Activated CD4-positive, alpha-beta memory T cell treated with anti-CD3 and anti-CD28 coated beads, Interleukin-2, amount 10 ng/mL, durations not matched to agents 7 days and 5 days (primary cell): ENCODE measurements at places on chromosomes 2 and 18.
A peak's percentile ranks its signal among the peaks of the same experiment; 100 is the strongest.

DNA sequence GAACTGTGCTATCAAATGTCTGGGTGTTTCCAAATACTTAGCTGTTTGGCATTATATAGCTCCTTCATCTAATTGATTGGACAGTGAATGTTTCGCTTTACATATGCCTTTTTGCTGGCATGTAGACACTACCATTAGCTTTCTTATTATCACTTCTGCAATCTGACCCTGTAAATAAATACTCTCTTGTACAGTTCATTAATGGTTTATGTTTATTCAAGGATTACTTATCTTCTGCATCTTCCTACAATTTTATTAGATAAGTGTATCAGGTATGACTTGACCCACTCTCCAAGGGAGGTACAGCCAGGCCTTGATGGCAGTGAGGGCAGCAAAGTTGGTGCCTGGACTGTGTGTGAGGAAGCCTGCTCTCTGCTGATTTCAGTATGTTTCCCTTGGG is 614.1 kb upstream of the SETBP1 start:
- DNase-seq: no peak

DNA sequence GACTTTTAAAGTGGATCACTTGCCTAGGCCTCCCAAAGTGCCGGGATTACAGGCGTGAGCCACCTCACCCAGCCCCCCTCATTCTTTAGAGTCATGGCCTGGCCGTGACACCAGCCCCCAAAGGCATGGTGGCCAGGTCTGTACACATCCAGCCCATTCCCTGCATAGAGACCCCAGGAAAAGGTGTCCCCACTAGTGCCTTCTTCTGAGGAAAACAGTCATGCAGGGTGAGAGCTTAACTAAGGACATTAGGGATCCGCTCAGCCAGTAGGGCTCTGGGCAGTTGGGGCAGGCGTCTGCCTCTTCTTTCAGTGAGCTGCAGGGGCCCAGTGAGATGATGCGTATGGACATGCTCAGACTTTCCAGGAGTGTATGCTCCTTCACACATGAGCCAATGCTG is 5.7 kb upstream of the AMER3 start:
- no peak for DNase-seq

DNA sequence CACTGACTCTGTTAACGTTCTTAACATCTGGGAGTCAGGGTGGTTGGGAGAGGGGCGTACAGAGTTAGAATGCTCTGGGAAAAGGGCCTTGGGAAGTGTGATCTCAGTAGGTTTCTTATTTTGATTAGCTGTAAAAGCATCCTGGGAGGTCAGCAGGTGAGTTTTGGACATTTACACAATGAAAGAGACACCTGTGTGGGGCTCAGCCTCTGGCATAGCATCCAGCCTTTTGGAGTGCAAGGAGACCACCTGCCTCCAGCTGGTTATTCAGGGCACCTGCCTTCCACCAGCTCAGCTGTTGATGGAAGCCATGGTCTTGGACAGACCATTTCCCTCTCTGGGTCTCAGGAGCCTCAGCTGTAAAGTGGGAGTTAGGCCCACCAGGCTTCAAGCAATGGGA is 49.7 kb downstream of the ACAA2 start:
- no peak for DNase-seq

DNA sequence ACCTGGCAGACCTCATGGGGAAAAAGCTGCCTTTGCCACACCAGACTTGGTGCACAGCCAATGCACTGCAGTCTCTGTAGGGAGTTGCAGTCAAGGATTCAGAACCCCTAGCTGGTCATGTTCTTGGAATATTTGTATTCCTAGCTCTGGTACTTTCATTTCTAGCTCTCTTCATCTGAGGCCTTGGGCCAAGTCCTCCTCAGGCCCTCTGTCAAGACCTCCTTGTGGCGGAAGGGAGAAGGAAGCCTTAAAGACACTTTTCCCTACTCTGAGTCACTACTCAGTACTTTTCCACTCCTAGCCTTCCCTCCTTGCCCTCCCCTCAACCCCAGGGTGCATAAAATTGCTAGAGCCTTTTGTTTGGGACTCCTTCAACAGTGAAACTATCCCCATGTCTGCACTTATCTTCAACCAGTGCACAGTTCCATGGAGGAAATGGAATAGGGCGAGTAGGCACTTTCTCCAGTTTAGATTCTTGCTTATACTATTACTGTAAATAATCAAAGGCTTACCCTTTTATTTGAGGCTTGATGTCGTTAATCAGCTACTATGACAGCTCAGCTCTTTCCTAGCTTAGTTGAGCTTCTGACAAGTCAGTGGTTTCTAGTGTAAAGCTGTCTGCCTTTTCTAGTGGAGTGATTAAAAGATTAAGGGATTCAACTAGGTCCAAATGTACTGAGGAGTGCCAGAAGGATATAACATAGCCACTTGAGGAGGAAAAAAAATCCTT is 15.8 kb downstream of the M1AP start:
- no peak for DNase-seq

- DNase-seq: no peak
Observed at GRCh38 chr2:136247204-136247950, 129.4 kb upstream of the CXCR4 start.

DNA sequence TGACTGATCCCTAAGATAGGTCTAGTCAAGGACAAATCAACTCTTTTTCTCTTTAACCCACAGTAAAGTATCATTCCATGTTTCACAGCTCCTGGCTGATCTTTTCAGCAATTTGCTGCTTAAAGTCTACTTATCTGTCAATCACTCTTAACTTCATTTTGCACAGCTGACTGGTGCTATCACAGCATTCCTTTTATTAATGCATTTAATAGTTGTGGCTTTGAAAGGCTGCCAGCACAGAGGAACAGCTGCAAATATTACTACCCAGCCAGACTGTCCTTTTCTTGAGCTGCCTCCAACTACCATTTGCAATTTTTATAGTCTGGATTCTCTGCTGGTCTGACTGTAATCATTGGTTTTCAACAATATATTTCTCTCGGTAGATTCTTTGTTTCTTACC is 303.5 kb downstream of the STK39 start:
- no peak for DNase-seq

GRCh38 chr2:218663901-218664300 is 4.4 kb downstream of the BCS1L start:
- no peak for DNase-seq

DNA sequence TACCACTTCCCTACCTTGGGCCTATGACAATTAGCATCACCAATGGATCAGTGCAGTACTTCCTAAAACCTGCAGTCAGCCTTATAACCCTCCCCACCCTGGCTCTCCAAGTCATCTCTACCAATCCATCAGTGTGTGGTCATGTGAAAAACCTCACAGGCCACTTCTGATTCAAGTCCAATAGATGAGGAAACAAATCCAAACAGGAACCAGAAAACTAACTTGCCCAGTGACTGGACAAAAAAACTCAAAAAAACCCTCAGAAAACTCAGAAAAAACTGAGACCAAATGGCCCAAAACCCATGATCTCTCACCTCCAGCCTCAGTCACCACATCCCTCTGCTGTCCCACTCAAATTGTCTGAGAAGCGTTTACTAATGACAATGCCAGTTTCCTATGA is 43.3 kb downstream of the TGFA start:
- DNase-seq: no peak

- DNase-seq: no peak
Observed at GRCh38 chr2:149421791-149422190, 91.4 kb downstream of the LYPD6 start.

GRCh38 chr18:25455646-25456045 is 103.7 kb upstream of the ZNF521 start:
- DNase-seq: no peak

DNA sequence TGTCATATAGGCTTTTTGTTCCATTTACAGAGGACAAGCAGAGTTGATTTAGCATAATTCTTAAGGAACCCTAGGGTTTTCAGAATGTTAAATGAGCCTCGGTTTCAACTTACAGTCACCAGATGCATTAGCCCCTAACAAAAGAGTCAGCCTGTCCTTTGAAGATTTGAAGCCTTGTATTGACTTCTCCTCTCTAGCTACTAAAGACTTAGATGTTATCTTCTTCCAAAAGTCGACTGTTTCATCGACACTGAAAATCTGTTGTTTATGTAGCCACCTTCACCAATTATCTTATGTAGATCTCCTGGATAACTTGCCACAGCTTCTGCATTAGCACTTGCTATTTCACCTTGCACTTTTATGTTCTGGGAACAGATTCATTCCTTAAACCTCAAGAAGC is 31.6 kb upstream of the SOX11 start:
- no peak for DNase-seq

- DNase-seq: no peak
Observed at GRCh38 chr2:23760736-23761135, 166.2 kb downstream of the ATAD2B start.

GRCh38 chr2:126668254-126668653 is 12.3 kb downstream of the GYPC start:
- no peak for DNase-seq

DNA sequence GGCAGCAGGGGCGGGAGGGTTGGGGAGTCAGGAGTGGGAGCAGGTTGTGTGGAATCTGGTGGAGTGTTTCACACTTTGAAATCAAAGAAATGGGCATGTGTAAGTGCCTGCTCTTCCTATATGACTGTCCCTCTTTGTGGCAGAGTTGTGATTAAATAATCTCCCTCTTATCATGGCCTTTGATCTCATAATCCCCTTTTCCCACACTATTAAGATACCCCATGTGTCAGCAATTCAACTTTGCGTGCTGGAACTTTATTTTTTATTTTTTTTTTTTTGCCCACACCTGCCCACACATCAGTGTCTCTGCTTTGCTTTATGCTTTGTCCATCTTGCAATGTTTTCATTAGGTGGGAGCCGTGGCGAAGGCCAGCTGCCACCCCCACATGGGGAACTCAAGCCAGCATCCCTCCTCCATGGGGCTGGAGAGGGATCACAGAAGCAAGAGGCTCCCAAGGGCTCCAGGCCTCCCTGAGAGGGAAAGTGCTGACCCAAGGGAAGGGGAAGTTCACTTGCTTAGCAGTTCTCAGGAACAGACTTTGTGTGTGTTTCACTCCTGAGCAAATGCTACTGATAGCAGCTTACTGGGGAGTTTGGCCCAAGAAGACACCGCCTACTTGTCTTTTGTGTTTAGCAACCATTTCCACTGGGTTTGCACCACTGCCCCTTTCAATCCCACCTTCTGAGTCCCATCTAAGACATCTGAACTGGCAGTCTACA is 243.4 kb downstream of the BCL11A start:
- DNase-seq: no peak

GRCh38 chr2:62309465-62310091 is 113.7 kb downstream of the B3GNT2 start:
- DNase-seq: peak; percentile 32

DNA sequence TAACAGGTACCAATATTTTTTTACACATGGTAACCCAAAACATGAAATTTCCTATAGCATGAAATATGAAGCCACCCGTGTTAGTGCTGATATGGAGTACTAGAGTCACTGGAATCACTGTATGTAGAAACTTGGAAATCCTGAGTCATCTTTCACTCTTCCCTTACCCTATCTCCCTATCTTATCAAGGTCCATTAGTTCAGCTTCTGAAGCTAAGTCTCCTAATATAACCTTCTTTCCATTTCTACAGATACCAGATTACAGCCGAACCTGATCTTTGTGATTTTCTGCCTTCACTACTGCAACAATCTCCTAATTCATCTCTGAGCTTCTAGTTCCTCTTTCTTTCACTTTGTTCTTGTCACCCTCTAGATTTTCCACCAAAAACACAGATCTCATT is 59.0 kb downstream of the SEPTIN10 start:
- no peak for DNase-seq

DNA sequence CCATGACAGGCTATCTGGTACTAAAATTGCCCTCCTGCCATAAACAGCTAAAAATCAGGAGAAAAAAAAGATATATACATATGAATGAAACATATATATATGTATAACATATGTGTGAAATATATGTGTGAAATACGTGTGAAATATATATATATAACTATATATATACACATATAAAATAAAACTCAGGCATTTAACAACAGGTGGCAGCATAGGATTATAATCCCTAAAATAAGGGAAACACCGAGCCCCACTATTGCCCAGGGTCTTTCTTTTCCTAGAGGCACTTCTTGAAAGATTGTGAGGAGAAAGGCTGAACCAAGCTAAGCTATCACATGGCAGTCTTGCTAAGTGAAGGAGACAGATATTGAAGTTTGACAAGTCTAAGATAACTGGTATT is 65.9 kb upstream of the CYTIP start:
- no peak for DNase-seq

DNA sequence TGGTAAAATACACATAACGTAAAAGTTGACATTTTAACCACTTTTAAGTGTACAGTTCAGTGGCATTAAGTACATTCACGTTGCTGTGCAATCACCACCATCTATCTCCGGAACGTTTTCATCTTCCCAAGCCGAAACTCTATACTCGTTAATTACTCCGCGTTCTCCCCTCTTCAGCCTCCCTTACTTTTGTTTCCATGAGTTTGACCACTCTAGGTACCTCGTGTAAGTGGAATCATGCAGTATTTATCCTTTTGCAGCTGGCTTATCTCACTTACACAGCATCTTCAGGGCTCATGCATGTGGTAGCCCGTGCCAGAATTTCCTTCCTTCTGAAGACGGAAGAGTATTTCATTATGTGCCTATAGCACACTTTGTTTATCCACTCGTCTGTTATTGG is 225.2 kb downstream of the SLC4A3 start:
- no peak for DNase-seq

GRCh38 chr2:186526281-186526680 is 40.2 kb downstream of the ZC3H15 start:
- DNase-seq: no peak

DNA sequence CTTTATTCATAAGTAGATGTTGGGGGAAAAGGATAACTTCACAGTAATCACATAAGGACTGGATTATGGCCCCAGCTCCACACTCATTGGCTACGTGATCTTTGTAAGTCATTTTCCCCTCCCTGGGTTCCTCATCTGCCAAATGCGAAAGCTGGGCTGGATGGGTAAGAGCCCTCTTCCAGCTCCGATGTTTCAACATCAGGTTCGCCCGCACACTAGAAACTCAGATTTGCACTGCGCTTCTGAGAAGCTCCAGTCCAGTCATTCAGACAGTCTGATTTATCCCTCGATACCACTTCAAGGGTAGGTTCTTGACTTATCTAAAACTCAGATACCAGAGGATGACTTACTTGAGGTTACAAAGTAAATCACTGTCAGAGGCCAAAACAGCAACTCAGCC is 31.0 kb upstream of the RMDN2 start:
- no peak for DNase-seq
